CD8-positive, alpha-beta memory T cell (primary cell): ENCODE measurements at places on chromosomes 6 and 20.

DNA sequence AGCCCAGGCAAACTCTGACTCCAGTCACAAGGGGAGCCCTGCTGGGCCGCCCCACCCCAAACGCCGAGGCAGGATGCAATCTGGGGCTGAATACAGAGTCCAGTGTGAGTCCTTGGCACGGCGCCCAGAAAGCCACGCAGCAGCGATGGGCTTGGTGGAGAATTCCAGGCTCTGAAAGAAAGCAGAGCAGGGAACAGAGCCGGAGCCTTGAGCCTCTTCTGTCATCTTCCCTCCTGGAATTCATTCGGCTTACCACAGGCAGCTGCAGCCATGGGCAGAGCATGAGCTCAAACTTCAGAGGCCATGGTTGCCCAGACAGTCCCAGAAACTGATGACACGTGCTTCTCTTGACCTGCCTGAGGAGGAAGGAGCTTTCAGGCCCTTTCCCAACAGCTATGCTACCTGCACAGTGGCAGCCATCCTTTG lies 441.1 kb upstream of the JARID2 start:
- no peak for DNase-seq
- no peak overlapping the region for H3K4me3 ChIP-seq
- no peak overlapping the region for H3K27ac ChIP-seq

DNA sequence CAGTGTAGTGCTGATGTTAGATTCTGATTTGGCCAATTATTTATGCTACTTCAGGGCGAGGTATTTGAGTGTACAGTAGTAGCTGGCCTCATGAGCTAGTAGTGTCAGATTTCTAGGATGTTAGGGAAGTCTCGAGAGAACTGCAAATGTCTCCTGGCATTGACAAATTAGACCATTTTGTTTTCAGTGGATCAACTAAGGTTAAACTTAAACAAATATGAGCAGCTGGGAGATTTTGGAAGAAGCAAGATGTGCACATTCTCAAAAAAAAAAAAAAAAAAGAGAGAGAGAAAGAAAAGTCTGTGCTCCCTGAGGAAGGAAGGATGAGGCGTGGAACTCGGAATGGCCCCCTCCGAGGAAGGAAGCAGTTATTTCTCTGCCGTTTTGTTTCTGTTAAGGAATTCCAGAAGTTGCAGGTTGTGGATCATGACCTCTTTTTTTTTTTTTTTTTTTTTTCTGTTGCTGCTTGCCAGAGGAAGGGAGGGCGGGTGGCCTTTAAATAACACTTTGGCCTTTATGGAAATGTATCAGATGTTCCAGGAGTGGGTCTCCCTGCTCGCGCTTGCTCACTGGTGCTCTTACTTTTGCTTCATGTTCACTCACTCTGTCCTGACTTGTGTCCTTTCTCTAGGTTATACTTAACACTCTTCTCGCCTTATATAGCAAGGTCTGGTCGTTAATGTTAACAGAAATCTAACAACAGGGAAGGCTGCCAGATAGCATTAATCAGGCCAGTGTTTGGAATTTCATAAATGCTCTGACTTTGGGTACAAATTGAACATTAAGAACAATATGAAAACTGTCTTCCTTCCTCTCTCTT lies 124.4 kb downstream of the TCP11 start:
- no peak overlapping the region for H3K27ac ChIP-seq
- H3K36me3 ChIP-seq, result no peaks in the 10 kb centered on the region
- H3K4me1 ChIP-seq, result no peaks in the 10 kb centered on the region
- no peaks in the 10 kb centered on the region for H3K27me3 ChIP-seq

GRCh38 chr6:34958734-34959133 lies 69.7 kb downstream of the ANKS1A start:
- no peak overlapping the region for H3K4me3 ChIP-seq
- H3K27ac ChIP-seq, result no peak overlapping the region
- H3K36me3 ChIP-seq, result no peaks in the 10 kb centered on the region
- peaks cover 7% of the 10 kb centered on the region for H3K4me1 ChIP-seq

DNA sequence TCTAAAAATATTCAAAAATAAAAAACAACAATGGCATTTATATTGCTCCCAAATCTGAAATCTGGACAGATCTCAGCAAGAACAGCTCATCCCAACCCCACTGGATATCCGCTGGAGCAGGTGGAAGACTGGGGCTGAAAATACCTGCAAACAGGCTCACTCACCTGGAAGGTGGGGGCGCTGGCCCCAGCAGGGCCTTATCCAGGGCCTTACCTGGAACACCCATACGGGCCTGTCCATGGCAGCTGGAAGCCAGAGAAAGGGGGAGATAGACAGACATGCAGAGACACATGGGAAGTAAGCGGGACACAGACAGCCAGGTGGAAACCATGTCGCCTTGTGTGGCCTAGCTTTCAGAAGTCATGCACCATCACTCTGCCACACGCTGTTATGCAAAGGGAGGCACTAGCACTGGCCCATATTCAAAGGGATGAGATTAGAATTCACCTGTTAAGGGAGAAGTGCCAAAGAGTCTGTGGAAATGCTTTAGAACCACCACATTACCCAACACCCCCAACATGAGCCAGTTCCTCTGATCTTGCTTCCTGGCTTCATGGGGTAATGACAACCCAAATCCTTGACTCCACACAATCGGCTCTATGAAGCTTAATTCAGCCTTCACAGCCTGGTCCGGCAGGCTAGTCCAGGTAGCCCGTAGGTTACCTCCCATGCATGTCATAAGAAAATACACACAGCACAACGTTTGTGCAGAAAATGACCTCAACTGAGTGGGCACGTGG lies 99.0 kb upstream of the CDYL start:
- no peaks in the 10 kb centered on the region for H3K4me1 ChIP-seq
- H3K36me3 ChIP-seq, result no peaks in the 10 kb centered on the region
- no peak overlapping the region for H3K4me3 ChIP-seq

- peak; percentile 18 for DNase-seq
- H3K36me3 ChIP-seq, result no peaks in the 10 kb centered on the region
- H3K27me3 ChIP-seq, result no peaks in the 10 kb centered on the region
- H3K4me1 ChIP-seq, result peaks cover 19% of the 10 kb centered on the region
These were observed 651 bp upstream of the BLTP3A start for GRCh38 chr6:34791164-34791700.

GRCh38 chr20:31551163-31552081 lies 37.2 kb downstream of the HM13 start:
- H3K36me3 ChIP-seq, result peaks cover 25% of the 10 kb centered on the region
- no peak for DNase-seq
- no peaks in the 10 kb centered on the region for H3K27me3 ChIP-seq
- no peak overlapping the region for H3K27ac ChIP-seq
- H3K4me1 ChIP-seq, result peaks cover 9% of the 10 kb centered on the region

GRCh38 chr20:32894026-32894483 lies 35.3 kb downstream of the EFCAB8 start:
- DNase-seq, result peak; percentile 38
- H3K36me3 ChIP-seq, result no peaks in the 10 kb centered on the region
- no peak overlapping the region for H3K4me3 ChIP-seq
- H3K27me3 ChIP-seq, result no peaks in the 10 kb centered on the region
- H3K4me1 ChIP-seq, result no peaks in the 10 kb centered on the region
- H3K27ac ChIP-seq, result no peak overlapping the region

GRCh38 chr20:1122388-1123315 lies 4.2 kb downstream of the PSMF1 start:
- peak; percentile 4 for DNase-seq
- no peak overlapping the region for H3K27ac ChIP-seq
- H3K27me3 ChIP-seq, result no peaks in the 10 kb centered on the region

GRCh38 chr20:59469267-59470252 lies 134.8 kb upstream of the PHACTR3 start:
- H3K27ac ChIP-seq, result no peak overlapping the region
- H3K4me1 ChIP-seq, result no peaks in the 10 kb centered on the region
- DNase-seq, result no peak

DNA sequence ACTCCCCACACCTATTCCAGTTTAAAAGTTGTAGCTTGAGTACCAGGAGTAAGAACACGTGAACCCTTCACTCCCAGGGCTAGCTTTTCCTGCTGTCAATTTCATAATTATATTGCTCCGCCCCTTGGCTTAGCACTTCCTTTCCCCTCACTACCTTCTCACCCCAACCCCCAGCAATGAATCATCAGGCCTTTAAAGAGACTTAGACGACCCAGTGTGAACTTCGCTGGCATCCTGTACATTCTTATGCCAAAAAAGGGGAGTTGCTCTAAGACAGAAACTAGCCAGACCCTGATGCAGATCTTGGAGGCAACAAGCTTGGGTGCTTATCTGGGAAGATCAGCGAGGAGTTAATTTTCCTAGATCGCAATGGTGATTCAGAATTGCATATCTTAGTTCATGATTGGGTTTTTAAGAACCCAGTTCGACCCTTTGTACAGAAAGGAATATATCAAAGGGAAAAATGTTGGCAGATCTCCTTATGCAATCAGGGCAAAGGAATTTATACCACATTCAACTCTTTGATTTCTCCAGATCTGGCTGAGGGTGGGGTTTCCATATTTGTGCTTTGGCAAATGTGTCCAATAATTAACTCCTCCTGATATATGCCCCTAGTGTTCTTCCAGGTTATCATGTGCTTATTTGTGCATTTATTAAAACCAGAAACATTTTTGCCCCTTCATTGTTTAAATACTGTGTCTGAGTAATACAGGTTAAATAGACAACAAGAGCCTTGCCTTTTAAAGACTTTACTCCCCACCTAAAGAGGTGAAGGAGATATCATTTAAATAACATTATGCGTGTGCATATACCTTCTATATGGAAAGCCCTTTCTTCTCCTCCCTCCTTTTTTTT lies 8.1 kb upstream of the ATXN1 start:
- H3K27me3 ChIP-seq, result no peaks in the 10 kb centered on the region
- no peaks in the 10 kb centered on the region for H3K36me3 ChIP-seq
- H3K27ac ChIP-seq, result no peak overlapping the region
- DNase-seq, result peak; percentile 67

DNA sequence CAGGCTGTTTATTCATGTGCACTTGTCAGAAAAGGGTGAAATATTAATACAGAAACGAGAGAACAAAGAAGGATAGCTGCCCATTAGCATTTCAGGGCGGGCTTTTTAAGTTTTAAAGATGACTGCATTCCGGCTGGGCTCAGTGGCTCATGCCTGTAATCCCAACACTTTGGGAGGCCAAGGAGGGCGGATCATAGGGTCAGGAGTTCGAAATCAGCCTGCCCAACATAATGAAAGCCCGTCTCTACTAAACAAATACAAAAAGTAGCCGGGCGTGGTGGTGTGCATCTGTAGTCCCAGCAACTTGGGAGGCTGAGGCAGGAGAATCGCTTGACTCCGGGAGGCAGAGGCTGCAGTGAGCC lies 130.5 kb downstream of the HFE start:
- peaks cover 27% of the 10 kb centered on the region for H3K4me1 ChIP-seq
- H3K27ac ChIP-seq, result peak overlapping the region; percentile 94
- no peaks in the 10 kb centered on the region for H3K36me3 ChIP-seq
- H3K4me3 ChIP-seq, result peak overlapping the region; percentile 68
- DNase-seq, result no peak

DNA sequence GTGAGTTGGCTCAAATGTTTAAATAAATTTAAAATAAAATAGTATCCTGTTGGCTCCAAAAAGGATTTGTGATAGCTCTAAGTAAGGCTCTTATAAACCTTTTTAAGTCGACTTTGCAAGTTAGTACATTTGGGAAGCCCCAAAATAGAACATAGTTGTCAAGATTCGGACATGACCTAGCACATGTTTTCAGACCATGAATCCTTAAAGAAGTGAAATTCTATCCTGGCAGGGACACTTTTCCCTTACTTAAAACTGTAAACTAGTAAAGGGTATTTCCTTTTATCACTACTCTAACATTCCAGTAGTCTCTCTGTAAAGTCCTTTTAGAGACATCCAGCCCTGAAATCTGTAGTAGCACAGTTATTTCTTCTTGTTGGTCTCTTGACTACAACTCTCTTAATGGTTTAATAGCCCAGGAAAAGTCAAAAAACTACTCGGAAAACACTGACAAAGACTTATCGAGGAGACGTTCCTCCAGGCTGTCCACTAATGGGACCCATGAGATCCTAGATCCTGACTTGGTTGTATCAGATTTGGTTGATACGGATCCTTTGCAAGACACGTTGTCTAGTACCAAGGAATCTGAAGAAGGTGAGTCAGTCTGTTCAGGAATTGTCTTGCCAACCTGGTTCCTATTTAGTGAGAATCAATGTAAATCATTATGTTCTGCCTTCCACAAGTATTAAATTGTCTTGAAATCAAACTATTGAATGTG lies 83.6 kb downstream of the SCAND1 start:
- no peak overlapping the region for H3K4me3 ChIP-seq
- no peak overlapping the region for H3K27ac ChIP-seq
- H3K27me3 ChIP-seq, result no peaks in the 10 kb centered on the region
- no peak for DNase-seq
